ENCODE measurements at places on chromosomes 5 and 9. TPM values are rescaled to one million over a fixed set of nuclear protein-coding genes. Genes with fewer than 3 reads are reported as not detected.

DNA sequence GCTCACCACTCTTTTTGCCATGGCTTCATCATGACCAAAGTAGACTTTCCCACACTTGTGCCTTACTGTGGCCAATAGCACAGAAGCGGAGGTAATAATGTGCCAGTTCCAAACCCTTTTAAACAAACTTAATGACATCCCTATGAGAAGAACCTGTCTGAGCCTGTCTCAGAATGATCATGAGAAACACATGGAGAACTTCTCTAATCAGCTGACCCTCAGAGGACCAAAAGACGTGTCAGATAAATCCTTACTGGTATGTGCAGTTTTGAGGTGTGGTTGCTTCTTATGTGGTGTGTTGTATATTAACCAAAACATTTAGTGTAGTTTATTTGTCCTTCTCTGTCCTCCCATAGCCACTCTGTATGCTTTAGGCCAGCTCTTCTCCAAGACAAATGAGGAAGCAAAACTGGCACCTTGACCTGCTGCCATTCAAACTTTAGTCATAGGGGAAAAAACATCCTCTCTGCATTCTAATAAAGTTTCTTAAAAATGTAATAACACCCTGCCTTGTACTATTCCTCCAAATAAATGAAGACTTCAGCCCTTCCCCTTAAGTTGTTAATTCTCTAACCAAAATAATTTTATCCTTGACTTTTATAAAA is 168.9 kb downstream of the MUSK start:
- no peak for DNase-seq

GRCh38 chr9:124180557-124180956 is 77.2 kb upstream of the NEK6 start:
- peak; percentile 10 for DNase-seq

- DNase-seq, result no peak
Observed at GRCh38 chr5:169666365-169666764, 29.3 kb downstream of the DOCK2 start.

GRCh38 chr9:95494022-95494415 is 22.8 kb downstream of the PTCH1 start:
- no peak for DNase-seq

GRCh38 chr9:87796196-87796595 is 70.3 kb downstream of the CTSL start:
- no peak for DNase-seq

- no peak for DNase-seq
Observed at GRCh38 chr5:135596788-135597187, 18.0 kb upstream of the CXCL14 start.

DNA sequence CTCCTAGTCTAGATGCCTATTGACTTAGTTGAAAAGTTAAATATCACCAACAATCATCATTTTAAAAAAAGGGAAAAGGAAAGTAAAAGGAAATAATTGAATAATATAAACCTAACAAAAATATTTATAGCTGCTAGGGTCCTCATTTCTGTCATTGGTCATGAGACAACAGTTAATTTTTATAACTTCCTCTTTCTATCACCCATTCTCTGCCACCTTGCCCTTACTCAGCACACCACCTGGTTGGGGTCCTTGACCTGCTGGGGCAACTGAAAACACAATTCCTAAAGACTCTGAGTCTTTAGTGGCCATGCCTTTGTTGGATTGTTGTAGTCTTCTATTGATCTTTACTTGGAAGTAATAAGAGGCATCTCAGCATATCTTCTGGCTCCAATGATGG is 179.5 kb upstream of the MAST4 start:
- no peak for DNase-seq

GRCh38 chr5:110588286-110588980 is 138.0 kb downstream of the TMEM232 start:
- DNase-seq, result no peak

- DNase-seq, result no peak
Observed at GRCh38 chr9:114216976-114217375, 61.6 kb downstream of the COL27A1 start.

GRCh38 chr5:161988077-161988476 is 79.5 kb upstream of the GABRG2 start:
- no peak for DNase-seq

- DNase-seq, result no peak
Observed at GRCh38 chr5:179607160-179607931, 16.1 kb downstream of the HNRNPH1 start.

DNA sequence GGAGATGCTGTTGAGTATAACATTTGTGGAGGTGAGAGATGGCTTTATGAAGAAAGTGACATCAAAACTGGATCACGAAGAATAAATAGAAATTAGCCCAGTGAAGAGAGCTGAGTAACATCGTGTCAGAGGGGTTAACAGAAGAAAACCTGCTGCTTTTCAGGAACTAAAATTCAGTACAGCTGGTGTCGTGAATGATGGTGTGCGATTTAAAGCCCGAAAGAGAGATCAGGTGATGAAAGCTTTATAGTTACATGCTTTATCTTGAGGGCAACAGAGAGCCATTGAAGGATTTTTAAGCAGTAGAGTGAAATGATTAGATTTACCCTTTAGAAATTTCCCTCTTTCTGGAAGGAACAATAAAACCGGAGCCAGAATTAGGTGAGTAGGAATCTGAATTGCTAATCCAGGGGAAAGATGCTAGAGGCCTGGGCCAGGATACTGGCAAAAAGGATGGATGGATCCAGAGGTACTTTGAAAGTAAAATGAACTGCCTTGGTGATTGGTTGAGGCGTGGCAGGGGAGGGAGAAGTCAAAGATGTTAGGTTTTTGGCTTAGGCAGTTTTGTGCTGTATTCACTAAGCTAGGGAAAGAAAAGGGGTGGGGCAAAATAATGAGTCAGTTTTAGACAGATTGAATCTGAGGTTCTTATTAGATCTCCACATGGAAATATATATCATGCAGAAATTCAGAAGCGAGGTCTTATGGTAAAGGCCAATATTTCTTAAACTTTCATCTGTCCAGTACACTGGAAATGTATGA is 3.4 kb downstream of the LRRC70 start:
- no peak for DNase-seq

DNA sequence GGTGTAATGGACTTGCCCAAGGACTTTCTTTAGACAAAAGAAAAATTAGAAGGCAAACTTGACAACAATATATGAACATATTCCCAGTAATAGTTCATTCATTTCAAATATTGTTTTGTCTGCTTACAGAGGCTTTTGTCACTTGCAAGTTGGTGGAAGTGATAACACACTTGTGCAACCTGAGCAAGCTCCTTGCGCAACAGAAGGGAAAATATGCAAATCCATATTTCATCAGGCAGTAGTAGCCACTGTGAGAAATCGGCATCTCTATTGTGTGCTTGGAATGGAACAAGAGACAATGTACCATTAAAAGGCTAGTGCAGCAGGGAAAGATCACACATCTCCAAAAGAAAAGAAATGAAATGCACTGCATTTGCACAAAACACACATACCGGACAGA is 125.3 kb upstream of the RASEF start:
- DNase-seq, result no peak

DNA sequence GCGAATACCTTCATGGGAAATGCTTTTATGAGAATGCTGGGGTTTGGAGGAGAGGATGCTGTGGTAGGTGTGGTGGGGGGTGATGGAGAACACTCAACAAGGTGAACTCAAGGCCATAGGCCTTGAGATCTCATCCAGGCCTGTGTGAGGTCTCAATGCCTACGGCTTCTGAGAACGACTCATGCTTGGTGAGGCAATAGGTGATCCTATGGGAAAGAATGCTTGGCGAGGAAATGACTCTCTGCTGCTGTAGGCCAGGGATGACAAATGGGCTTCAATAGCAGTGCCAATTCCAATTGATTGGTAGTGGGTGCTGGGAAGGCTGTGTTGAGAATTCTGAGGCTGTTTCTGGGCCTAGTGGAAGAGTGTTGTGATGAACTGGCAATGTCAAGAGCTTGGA is 280.2 kb upstream of the CLINT1 start:
- peak; percentile 86 for DNase-seq

PALM2AKAP2 gene
- total RNA-seq, result 6.3 TPM

TDRD7 gene
- total RNA-seq, result 7.2 TPM

SLC36A2 gene
- not detected for total RNA-seq

ANKDD1B gene
- not detected for total RNA-seq

ADAMTSL1 gene
- 1.9 TPM for total RNA-seq
